ENCODE measurements at places on chromosomes 3 and 15. TPM values are rescaled to one million over a fixed set of nuclear protein-coding genes. Genes with fewer than 3 reads are reported as not detected.

- no peak for DNase-seq
Measured at GRCh38 chr3:170321321-170322034, 36.0 kb upstream of the SKIL start.

GRCh38 chr15:68206711-68207151, 1.6 kb upstream of the CALML4 start:
- DNase-seq, result no peak

DNA sequence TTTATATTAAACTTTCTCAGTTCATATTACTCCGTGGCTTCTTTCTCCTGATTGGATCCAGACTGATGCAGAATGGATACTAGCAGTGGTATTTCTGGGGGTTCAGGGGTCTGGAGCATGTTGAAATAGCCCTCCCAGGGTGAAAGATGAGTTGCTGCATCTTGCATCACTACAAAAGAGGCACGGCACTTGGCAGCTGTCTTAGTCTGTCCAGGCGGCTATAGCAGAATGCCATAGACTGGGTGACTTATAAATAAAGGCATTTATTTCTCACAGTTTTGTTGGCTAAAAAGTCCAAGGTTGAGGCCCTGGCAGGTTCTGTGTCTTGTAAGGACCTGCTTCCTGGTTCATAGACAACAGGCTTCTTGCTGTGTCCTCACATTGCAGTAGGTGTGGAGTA, 660 bp upstream of the BCL2L10 start:
- DNase-seq, result no peak

DNA sequence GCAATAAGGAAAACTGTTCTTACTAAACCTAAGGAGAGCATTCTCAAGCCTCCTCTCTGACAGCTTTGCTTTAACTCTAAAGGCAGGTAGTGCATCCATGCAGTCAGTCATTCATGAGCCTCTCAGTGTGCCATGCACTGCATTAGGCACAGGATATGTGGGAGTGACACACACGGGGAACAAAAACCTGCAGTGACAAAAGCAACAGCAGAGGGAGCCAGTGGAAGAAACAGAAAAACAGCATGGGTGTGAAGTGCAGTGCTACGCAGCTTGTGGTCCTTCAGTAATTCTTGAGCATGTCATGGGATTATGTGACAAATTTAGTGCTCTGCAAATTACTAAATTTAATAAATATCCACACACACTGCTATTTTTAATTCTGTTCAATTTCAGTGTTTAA, 230.7 kb downstream of the BBX start:
- DNase-seq, result peak; percentile 17

DNA sequence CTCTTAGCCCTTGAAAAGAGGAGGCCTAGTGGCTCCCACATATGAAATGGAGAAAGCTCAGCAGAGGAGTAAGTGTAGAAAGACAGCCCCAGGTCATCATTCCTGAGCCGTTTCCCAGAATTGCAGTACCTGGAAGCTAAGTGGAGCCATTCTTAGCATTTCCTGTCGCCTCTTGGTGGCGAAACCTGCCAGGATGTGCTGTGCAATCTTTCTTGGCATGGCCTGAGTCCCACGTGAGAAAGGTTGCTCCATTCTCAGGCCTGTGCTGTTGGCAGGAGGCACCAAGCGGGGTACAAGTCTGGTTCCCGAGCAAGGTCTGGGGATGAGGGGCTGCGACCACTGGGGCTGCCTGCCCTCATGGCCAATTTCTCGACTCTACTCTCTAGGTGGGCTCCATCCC, 207.2 kb upstream of the TPM1 start:
- DNase-seq, result peak; percentile 86

- DNase-seq, result no peak
Measured at GRCh38 chr3:124797426-124797945, 67.2 kb downstream of the UMPS start.

Gene NPAP1
- total RNA-seq, result 0.26 TPM

Gene CYP1A2
- total RNA-seq, result not detected

Gene SEMA7A
- 0.33 TPM for total RNA-seq

Gene HACD2
- total RNA-seq, result 16.3 TPM

Gene ISG20
- 2.9 TPM for total RNA-seq

Measured in body of pancreas (tissue), 4 donors.